ENCODE measurements at places on chromosomes 3 and 15.
A peak's percentile ranks its signal among the peaks of the same experiment; 100 is the strongest.

- DNase-seq: no peak
Observed at GRCh38 chr15:51186181-51186705, 91.5 kb upstream of the TNFAIP8L3 start.

- DNase-seq: no peak
Observed at GRCh38 chr3:191566469-191566868, 105.5 kb downstream of the PYDC2 start.

GRCh38 chr3:39668420-39668819 lies 141.0 kb upstream of the MYRIP start:
- DNase-seq: no peak

DNA sequence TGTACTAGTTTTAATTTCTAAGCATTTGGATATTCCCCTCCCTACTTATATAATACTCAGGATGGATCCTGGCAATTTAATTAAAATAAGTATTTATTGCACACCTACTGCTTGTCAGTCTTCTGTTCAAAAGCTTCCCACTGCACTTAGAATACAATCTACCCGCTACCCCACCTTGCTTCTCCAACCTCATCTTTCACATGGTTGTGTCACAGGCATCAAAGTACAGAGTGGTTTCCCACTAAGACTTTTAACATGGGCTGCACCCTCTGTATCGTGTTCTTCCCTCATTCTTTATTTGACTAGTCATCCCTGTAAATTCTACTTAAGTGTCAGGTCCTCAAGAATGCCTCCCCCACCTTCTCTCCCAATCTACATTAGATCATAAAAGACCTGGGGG lies 35.0 kb downstream of the RIOX2 start:
- DNase-seq: no peak

DNA sequence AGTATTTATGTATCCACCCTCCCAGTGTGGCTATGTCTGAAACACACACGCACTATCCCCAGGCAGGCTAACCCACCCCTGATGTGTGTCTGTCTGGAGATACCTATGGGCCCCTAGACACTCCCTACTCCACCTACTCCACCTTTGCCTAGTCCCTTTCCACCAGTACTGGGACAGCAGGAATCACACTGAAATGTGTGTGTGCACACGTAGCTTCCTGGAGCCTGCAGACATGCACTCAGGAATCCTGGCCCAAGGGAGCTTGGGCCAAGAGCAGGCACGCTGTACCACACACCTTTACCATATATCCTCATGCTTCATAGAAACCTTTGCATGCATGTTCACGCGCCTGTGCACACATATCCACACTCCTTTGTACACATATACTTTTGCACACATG lies 6.9 kb upstream of the PTH1R start:
- no peak for DNase-seq

- DNase-seq: no peak
Observed at GRCh38 chr3:187292631-187293515, 1.3 kb upstream of the MASP1 start.

DNA sequence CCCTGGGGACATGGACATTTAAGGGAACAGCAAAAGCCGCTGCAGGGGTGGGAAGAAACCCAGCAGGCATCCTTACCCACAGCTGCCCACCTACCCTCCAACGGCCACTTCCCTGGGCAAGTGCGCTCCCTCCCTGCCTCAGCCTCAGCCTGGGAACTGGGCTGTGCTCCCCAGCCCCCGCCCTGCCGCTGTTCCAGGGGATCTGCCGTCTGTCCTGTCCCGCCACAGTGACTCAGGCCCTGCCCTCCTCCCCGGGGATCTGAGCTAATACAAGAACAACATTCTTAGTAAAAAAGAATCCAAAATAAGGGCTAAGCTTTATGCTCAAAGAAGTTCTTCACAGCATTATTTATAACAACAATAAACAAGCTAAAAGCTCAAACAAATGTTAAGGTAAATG lies 7.4 kb upstream of the IQSEC1 start:
- DNase-seq: peak; percentile 38
